ENCODE measurements at places on chromosomes 3 and 15.

GRCh38 chr3:40096661-40097111 is 212.8 kb upstream of the EIF1B start:
- no peak for DNase-seq

- no peak for DNase-seq
These were observed 71.4 kb upstream of the LRIG1 start for GRCh38 chr3:66572090-66572675.

DNA sequence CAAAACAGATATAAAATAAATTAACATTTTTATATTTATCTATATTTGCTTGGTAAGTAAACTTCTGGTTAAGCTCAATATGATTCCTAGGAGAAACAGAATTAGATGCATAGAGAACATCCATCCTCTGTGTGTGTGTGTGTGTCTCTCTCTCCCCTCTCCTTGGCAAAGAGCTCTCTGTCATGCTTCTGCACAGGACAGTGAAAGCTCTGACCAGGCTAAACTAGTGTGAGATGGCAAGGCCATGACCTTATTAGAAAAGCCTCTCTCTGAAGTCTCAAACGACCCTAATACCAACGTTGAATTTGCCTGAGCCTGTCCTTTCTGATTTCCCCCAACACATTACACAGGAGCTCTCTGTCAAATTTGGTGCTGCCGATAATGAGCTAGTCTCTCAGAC is 746.0 kb downstream of the VGLL3 start:
- no peak for DNase-seq

GRCh38 chr3:151743855-151744254 is 10.1 kb downstream of the AADACL2 start:
- no peak for DNase-seq

DNA sequence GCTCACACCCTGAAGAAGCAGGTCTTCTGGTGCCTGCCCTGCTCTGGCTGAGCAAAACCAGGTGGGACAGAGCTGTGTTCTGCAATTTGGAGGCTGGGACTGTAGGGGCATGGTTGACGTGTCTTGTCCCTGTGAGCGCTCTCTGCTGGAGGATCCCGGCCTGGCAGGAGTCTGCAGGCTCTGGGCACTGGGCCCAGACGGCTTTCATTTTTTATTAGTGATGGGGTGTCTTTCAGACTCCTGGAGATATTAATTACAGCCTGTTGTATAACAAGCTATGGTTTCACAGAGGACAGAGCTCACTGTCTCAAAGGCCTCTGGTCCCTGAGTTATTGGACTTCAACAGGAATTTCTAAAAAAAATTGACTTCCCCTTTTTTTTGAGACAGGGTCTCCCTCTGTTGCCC is 29.5 kb upstream of the ZNF710 start:
- peak; percentile 55 for DNase-seq

GRCh38 chr3:127369356-127369935 is 81.6 kb upstream of the PRR20G start:
- no peak for DNase-seq

GRCh38 chr15:85704720-85705429 is 89.8 kb downstream of the KLHL25 start:
- no peak for DNase-seq

- DNase-seq, result no peak
These were observed 498.5 kb upstream of the CNTN4 start for GRCh38 chr3:1600206-1600605.

DNA sequence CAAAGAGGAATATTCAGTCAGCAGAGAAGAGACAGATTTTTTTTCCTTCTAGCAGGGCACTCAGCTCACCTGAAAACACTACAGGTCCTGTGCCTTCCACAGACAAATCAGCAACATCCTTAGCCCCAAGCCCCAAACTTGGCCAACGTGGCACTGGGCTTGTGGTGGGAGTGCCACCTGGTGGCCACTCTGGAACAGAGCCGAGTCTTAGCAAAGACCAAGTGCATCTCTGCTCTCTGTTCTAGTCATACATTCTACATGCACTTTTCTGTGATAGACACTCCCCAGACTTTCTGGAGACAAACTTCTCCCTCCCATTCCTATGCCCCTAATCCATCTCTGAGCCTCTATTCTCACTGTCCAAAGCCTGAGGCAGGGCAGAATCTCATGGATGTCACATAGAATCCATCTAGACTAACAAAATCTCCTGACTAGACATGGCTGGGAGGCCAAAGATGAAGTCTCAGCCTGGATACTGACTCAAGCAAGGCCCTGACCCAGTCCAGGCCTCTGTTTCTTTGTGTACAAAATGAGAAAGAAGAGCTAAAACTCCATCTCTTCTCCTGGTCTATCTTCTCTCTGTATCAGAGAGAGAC is 5.1 kb upstream of the SEMA7A start:
- DNase-seq, result peak; percentile 72

DNA sequence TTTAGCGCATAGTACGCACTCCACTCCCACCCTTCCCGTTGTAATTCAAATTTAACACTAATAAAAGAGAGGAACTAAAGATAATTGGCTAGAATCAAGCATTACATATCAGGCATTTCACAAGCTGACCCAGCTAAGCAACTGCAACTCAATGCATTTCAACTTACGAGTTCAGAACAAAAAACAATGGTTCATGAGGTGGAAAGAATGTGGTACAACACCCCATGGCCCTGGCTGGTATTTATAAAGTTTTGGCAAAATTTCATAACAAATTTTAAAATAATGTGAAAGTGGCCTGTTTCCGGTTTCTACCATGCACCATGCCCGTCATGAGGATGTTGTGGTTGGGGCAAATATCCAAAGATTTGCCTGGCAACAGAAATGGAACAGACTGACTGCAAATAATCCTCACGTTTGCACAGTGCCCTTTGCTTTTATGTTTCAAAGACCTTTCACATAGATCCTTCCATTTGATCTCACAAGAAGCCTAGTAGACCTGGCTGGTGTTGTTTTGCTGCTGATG is 455.3 kb upstream of the NR2F2 start:
- DNase-seq, result no peak

DNA sequence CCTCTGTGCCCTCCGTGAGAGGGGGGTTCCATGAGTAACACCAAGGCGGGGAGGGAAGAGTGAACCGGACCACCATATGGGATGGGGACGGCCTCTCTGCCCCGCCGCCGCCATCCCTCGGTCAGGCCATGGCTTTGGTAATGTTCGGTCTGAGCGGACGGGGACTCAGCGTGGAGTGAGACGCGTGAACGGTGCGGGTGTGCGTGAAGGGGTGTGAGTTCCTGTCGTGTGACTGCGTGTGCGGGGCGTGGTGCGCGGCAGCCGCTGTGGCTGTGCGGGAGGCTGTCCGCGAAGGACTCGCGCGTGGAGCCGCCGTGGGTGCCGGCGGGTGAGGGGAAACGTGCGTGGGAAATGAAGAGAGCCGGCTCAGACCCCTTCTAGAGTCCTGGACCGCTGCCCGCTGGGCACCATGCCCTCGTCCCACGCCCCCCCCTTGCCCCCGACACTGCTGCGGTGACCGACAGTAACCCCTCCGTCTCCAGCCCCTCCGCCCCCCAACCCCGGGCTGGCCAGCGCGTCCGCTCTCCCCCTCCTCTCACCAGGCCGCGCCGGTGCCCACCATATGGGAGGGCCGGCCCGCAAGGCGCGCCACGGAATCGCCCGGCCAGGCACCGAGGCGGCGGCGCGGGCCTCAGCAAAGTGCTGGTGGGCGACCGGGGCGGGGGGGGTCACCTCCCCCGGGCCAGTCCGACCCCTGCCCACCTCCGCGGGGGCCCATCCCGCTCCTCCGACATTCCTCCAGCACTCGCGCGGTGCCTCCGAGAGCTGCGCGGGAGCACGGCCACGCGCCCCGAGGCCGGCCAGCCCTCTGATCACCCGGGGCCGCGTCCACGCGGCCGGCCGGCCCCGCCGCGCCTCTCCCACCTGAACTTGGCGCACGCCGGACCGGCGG is 589 bp downstream of the KLF15 start:
- DNase-seq, result no peak

DNA sequence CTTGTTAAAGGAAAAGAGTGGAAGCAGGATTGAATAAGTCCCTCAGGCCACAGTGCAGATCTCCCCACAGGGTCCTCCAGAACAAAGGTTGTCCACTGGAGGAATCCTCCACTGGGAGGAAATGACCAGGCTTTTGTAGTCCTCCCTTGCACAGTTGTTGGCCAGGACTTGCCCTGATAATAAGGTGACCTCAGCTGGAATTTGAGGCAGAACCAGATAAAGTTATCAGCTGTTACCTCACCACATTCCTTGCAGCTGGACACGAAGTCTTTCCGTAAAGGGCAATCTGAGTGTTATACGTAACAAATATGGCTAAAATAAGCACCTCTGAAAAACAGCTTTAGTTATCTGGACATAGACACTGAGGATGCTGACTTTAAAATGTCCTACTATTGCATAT is 83.5 kb upstream of the NAALADL2 start:
- DNase-seq, result no peak

GRCh38 chr15:81292523-81293001 is 31.4 kb downstream of the STARD5 start:
- no peak for DNase-seq

GRCh38 chr15:73386886-73387506 is 18.2 kb upstream of the HCN4 start:
- no peak for DNase-seq

GRCh38 chr3:128784232-128784631 is 58.2 kb downstream of the RAB7A start:
- DNase-seq, result no peak

- no peak for DNase-seq
These were observed 27.3 kb upstream of the SEC62 start for GRCh38 chr3:169939320-169939719.

DNA sequence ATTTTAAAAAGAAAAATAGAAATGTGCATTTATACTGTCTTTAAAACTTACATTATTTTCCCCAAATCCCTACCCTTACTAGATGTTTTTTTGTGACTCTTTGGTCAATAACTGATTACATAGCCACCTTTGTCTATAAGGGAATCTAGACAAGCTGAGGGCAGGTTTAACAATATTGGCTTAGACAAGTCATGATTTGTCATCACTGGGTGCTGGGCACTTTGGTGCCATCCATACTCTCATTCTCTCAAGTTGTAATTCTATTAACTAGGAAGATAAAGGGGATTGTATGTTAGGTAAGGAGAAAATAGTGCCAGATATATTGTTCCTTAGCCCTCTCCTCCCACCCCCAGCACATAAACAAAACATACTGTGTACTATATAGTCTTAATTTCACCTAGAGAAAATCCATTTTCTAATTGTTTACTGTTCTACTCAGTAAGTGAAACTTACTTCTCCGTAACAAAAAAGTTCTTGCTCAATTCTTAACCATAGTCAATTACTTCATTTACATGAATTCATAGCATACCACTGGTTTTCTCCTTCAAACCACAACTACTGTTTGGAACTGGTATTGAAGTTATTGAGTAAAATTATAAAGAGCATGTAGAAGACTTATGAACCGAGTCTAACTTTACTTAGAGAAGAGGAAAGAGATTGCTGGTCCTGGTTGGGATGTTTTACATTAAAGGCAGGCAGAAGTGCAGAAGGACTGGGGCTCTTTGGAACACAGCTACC is 877.1 kb downstream of the PDCD6IP start:
- no peak for DNase-seq

- DNase-seq, result no peak
These were observed 17.9 kb downstream of the HRH1 start for GRCh38 chr3:11172096-11172690.

DNA sequence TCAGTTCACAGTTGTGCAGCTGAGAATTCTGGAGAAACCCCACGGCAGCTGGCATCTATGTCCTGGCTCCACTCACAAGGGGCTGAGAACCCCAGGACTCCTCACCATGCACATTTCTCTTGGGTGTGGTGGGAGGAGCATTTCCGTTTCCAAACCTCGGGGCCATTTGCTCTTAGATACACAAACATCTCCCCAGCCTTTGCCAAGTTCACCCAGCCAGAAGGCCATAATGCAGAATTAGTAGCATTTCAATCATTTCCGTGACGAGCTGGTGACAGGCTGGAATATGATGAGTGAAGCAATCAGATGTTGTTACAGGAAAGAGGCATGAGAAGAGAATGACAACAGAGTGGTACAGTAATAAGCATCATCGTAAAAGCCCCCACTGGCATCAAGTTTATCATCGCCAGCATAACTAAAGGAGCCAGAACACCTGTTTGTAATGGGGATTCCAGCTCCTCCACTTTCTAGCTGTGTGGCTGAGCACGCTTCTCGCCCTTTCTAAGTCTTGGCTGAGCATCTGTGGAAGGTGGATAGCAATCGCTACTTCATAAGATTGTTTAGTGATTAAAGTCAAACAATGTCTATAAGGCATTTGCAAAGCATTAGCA is 82.0 kb downstream of the LIPC start:
- DNase-seq, result no peak

DNA sequence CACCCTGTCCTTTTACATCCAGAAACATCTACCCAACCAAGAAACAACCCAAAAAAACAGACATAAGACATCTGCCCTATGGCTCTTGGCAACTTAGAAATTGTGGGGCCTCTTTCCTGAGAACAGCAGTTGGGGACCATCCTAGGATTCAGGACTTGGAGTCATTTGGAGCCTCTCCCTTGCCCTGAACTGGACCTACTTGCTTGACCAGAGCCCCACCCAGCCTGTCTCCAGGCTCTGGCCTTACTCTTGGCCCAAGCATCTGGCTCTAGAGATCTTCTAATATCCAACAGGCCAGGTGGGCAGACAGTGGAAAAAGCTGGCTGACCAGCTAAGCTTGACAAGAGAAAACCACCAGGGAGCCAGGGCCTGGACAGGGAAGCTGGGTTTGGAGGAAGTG is 99.1 kb upstream of the C2CD4B start:
- no peak for DNase-seq

DNA sequence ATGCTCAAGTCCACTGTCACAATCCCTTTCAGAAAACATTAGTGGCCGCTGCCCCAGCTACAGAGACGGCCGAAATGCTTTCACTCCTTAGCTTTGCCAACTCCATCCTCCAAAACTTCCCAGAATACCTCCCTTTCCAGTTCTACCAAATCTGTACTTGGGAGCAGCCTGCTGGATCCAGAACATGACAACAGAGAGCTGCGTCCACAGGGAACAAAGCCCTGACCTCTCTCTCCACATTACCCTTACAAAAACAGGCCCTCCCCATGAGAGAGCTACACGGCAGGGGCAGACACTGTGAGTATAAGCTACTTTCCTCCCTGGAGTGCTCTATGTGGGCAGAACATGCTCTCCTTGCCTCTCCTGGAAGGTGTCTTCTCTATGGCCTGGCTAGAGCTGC is 6.3 kb downstream of the RBM15B start:
- DNase-seq, result no peak

DNA sequence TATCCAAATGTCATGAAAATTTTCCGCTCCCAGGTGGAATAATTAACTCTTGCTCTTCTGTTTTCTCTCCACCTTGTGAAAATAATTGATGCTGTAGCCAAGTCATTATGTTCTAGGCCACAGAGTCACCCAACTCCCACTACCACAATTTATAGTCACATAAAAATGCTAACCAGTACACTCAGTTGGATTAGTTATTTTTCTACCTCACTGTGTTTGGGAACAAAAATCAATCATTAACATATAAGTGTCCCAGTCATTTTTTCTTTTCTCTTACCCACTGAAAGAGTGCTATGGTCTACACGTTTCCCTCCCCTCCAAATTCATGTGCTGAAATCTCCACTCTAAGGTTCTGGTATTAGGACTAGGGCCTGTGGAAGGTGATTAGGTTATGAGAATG is 255.6 kb upstream of the LMCD1 start:
- DNase-seq, result no peak
